ENCODE measurements at places on chromosomes 1 and 21.
A peak's percentile ranks its signal among the peaks of the same experiment; 100 is the strongest.

GRCh38 chr1:23930270-23930669, 17.1 kb upstream of the CNR2 start:
- no peak for DNase-seq

- no peak for DNase-seq
These were observed 20.1 kb downstream of the PLCH2 start for GRCh38 chr1:2496087-2496622.

GRCh38 chr1:36165145-36165544, 9.2 kb downstream of the MAP7D1 start:
- no peak for DNase-seq

DNA sequence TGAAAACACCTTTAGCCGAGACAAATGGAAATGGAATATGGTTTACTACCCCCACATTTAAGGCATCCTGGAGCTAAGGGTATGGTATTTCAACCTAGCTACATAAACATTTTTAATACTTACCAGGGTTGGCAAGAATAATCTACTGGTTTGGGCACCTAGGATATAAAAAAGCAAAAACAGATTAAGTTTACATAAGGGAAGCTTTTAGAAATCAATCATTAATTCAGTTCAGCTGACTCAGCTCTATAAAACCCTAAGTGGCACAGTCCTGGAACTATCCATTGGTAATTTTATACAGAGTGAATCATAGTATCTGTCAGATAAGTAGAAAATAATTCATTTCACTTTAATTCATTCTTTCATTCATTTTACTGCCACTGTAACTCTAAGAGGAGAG, 355.2 kb downstream of the VAV3 start:
- no peak for DNase-seq

- DNase-seq, result no peak
These were observed 67.5 kb downstream of the NIBAN1 start for GRCh38 chr1:184906761-184907160.

DNA sequence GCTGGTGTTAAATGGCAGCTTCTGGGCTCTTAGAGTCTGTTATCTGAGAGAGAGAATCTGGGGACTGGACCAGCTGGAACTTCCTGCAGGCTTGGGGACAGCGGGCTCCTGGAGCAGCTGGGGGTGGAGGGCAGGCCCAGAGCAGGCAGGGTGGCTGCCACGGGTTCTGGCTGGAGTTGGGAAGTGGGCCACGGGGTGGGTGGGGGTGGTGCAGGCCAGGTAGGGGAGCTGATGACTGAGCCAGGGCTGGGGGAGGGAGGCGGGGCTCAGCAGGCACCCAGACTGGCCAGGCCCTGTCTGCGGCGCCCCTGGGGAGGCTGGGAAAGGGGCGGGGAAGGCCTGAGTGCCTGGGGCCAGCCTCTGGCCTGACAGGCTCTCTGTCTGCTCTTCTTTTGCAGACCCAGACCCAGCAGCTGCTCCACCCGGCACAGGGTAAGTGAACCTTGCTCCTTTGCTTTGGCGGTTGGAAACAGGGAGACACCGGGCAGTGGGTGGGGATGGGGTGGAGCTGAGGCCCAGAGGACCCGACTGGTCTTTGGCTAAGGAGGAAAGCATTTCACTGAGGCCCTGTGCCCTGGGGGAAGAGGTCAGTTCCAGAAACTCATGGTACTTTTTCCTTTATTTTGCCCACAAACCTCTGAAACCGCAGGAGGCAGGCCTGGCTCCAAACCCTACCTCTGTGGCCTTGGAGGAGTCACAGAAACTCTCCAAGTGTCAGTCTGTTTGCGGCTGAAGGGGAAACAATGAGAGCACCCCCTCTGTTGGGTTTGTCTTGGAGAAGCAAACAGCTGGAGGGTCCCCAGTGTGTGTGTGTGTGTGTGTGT, 48.8 kb downstream of the ARHGEF10L start:
- DNase-seq, result no peak

- peak; percentile 98 for DNase-seq
These were observed 115.7 kb upstream of the IPO9 start for GRCh38 chr1:201713086-201713810.

DNA sequence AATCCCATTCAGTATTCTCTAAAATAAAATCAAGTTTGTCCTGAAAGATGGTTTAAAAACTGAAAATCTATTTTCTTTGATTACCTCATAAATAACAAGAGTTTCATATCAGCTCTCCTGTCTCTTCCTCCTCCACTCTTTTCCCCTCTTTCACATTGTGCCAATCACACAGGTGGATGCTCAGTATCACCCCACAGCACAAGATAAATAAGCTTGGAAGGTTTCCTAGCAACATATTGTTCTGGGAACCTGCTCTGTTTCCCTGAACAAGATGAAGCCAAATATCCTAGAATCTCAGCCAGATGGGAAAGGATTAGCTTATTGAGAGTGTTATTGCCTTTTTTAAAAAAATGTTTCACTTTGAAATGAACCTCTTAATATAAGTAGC, 45.7 kb upstream of the CACYBP start:
- no peak for DNase-seq

- no peak for DNase-seq
These were observed 91.8 kb downstream of the ADCY10 start for GRCh38 chr1:167821969-167822685.

DNA sequence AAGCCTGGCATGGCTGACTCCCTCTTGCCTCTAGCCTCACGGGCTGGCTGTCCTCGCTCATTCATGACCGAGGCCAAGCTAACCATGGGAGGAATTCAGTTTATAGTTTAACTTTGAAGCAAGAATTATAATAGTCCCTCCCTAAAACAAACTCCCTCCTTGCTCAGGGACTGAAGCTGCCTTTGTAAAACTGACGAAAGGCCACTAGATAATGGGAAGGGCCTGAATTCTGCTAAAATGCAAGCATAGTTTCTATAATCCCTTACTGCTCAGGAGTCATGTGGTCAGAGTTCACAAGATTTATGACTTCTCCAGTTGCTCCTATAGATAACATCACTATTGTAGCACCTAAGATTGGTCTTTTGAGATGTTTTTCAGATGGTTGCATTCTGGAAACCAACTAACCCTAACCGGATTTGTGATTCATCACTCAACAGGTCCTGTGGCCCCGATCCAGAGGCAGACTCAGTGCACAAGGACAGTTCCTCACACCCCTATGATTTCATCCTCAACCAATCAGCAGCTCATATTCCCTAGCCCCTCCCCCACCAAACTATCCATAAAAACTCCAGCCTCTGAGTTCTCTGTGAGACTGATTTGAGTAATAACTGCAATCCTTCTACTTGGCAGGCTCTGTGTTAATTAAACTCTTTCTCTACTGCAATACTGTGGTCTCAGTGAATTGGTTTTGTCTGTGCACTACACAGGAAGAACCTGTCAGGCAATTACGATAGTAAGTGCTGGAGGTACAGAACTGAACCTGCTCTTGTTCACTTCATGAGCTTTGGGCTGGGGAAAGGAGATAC, 26.4 kb downstream of the HHIPL2 start:
- DNase-seq, result no peak

GRCh38 chr1:160519642-160520435, 3.2 kb downstream of the SLAMF6 start:
- no peak for DNase-seq

GRCh38 chr1:91725618-91725988, 160.3 kb downstream of the TGFBR3 start:
- DNase-seq, result no peak

- DNase-seq, result no peak
These were observed 50.8 kb upstream of the SSBP3 start for GRCh38 chr1:54456921-54457529.

- no peak for DNase-seq
These were observed 3.5 kb upstream of the ARF1 start for GRCh38 chr1:228079013-228079412.

- DNase-seq, result no peak
These were observed 573.3 kb downstream of the PTPRU start for GRCh38 chr1:29809446-29810120.

DNA sequence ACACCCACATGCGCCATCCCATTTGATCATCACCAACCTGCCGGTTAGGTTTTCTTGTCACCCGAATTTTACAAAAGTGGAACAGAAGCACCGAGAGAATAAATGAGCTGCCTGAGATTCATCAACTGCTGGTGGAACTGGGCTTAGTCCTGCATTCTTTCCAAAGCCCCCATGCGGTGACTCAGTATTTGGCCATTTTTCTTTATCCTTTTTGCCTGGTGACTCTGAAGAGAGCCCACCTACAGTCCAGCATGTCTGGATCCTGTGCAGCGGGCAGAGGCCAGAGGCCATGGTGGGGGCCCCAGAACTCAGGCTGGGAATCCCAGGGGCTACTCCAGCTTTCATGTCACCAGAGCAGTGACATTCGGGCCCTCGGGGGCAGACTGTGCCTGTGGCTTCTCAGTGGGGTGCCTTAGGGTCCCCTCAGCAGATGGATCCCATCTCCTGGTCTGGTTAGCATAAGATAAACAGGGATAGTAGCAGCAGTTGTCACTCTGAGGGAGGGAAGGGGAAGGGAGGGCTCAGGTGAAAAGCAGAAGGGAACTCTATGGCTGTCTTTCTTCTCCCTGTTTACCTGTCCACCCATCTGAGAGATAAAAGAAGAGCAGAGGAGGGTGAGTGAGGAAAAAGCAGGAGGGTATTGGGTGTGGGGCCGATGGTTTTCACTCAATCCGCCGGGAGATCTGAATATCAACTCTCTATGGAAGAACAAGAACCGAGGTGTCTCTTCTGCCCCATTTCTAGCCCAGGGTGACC, 63.2 kb downstream of the KIF26B start:
- no peak for DNase-seq

- DNase-seq, result no peak
These were observed 1.0 kb downstream of the ST6GALNAC5 start for GRCh38 chr1:76868154-76868882.

GRCh38 chr1:212558693-212559480, 49.7 kb upstream of the ATF3 start:
- DNase-seq, result peak; percentile 88

DNA sequence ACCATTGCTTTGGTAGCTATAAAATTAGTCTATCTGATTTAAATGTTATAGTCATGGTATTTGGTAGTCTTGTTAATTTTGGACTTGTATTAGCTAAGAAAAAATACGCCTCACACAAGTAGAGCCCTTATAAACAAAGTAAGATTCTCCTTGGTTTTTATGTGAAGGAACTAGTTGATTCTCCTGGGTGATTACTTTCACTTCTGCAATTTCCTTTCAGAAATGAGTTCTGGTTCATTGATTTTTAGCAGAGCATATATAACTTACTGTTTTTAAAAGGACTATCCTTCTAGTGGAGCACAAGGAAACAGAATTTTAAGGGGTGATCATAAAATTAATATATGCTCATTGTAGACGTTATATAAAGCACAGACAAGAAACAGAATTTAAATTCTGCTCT, 120.1 kb downstream of the BACH1 start:
- no peak for DNase-seq

- no peak for DNase-seq
These were observed 1.5 kb upstream of the RUNX1 start for GRCh38 chr21:35050348-35051286.

GRCh38 chr1:183139281-183139942, 46.7 kb upstream of the LAMC2 start:
- no peak for DNase-seq

- DNase-seq, result no peak
These were observed 337.6 kb upstream of the B3GALT2 start for GRCh38 chr1:193524021-193524420.

DNA sequence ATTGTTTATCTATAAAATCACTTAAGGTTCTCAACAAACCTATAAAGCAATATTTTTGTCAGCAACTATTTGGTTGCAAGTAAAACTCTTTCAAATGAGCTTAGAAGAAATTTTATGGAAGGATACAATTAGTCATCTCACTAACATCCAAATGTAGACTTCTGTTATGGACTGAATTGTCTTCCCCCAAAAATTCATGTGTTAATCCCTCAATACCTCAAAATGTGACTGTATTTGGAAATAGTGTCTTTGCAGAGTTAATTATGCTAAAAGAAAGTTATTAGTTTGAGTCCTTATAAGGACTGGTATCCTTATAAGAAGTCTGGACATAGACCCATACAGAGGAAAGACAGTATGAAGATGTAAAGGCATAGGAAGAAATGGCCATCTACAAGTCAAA, 357.8 kb upstream of the PRMT6 start:
- DNase-seq, result no peak

DNA sequence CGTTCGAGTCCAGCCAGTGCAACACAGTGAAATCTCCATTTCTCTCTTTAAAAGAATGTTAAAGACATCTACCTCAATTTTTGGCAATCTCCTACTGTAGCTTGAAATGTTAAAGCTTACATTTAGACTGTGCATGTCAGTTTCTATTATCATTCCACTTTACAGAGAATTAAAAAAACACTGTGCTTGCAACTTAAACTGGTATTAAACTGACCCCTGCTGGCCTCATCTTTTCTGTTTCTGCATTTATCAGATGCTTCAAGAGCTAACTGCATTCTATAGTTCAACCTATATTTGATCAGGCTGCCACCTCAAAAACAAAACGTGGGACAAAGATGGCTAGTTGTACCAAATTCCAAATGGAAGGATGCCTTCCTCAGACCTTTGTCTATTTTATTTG, 226.5 kb downstream of the SMYD3 start:
- no peak for DNase-seq

DNA sequence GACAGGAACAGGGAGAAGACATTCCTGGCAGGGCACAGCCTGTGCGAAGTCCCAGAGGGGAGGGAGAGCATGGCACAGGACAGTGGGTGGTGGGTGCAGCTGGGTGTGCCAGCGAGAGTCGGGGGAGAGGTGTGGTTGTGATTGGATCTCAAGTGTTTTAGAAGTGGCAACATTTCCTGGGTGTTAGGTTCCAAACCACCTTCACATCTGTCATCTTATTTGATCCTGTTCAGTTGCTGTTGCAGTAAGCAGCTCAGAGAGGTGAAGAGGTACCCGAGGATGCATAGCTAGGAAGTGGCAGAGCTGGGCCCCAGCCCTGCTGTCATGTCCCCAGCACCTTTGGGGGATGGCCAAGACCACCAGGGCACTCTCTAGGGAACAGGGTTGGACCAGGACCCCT, 22.0 kb upstream of the DISP3 start:
- no peak for DNase-seq

- no peak for DNase-seq
These were observed 584.1 kb downstream of the AJAP1 start for GRCh38 chr1:5238351-5239130.

GRCh38 chr1:90716243-90716551, 905 bp downstream of the BARHL2 start:
- DNase-seq, result no peak

GRCh38 chr1:20787029-20787839, at the start of gene HP1BP3:
HP1BP3 (minus strand) TSS chr1:20787307; CDS start chr1:20780440, 6,867 bp downstream.
- DNase-seq, result no peak

GRCh38 chr1:41387667-41388091, 26.4 kb downstream of the FOXO6 start:
- peak; percentile 11 for DNase-seq

DNA sequence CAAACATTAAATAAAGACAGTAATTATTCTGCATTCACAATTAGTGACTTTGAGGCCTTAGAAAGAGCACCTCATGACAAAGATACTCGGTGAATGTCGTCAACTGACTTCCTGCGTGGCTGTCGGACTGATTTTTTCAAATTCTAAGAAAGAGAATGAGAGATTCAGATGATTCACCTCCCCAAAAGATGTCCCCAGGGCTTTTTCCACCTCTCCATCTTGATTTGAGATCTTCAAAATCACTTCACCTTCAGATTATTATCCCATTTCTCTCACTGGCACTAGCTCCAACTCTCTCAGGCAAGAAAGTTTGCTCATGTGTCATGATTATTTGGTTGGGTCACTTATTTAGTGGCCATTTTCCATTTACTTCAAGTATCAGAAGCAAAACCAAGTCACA, 5.0 kb upstream of the EDEM3 start:
- DNase-seq, result no peak

GRCh38 chr1:25685938-25686665, 69.5 kb downstream of the MAN1C1 start:
- no peak for DNase-seq
